ENCODE measurements at places on chromosomes 2 and 18.
A peak's percentile ranks its signal among the peaks of the same experiment; 100 is the strongest.

- no peak for DNase-seq
These were observed 104.2 kb upstream of the MAP4K3 start for GRCh38 chr2:39541011-39541930.

GRCh38 chr2:174881678-174882077 is 117.4 kb upstream of the CHRNA1 start:
- no peak for DNase-seq

DNA sequence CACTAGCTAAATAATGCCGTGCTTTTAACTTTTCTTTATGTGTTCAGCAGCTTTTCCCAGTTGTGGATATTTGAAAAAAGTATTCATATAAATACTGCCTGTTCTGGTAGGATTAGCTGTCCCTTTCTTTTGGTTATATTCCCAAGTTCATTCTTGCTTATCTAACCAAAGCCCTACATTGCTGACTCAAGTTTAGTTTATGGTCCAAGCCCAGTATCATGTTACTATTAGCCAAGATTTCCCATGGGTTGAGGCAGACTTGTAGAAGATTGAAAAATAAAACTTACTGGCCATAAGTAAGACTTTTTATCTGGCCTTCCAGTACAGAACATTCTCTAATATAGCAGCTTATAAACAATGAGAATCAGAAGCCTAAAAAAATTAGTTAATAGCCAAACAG is 49.7 kb upstream of the NFE2L2 start:
- DNase-seq, result no peak

- DNase-seq, result no peak
These were observed 123.5 kb downstream of the ATAD2B start for GRCh38 chr2:23803264-23803964.

DNA sequence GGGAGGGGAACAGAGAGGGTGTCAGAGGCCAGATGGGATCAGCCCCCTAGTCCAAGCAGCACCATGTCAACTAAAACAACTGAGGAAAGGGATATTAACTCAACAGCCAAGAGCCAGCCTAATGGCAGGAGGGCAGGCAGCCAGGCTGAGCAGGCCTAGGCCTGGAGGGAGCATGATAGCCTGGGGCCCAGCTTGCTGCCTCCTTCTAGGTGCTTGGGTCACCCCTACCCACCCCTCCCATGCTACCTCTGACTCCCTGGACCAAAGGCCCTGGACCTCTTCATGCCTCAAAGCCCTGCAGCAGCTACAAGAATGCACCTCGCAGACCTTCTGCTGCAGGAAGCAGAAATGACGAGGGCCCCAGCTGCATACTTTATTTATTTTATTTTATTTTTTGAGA is 22.1 kb upstream of the TNS1 start:
- DNase-seq, result no peak

- DNase-seq, result no peak
These were observed 1.3 kb downstream of the ATP9B start for GRCh38 chr18:79070486-79070885.

- no peak for DNase-seq
These were observed 221.6 kb downstream of the RAD51AP2 start for GRCh38 chr2:17296686-17297085.

DNA sequence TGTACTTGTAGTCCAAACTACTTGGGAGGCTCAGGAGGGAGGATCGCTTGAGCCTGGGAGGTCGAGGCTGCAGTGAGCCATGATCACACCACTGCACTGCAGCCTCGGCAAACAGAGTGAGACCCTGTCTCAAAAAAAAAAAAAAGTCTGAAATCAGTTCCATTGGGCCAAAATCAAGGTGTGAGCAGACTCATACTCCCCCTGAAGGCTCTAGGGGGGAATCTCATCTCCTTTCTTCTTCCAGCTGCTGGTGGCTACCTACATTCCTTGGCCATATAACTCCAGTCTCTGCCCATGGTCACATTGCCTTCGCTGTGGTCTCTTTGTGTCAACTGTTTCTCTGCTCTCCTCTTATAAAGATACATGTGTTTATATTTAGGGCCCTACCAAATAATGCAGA is 234.0 kb downstream of the LRRTM1 start:
- no peak for DNase-seq

DNA sequence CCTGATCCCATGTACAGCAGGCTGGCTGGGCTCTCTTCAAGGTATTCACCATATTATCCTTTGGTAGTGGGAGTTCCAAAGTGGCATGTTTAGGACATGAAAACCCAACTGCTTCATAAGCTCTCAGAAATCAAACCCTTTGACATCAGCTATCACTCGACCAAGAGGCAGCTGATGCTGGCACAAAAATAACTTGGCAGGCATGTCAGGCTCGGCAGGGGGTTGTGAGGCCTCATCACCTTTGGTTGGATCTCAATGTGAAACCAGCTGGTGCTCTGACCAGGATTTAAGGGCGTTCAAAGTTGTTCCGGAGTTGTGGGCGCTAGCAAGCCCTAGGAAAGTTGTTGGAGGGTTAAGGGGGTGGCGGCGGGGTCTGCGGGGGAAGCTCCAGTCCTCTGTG is 171.9 kb downstream of the FHOD3 start:
- no peak for DNase-seq

GRCh38 chr2:56012221-56012765 is 88.7 kb upstream of the EFEMP1 start:
- DNase-seq, result no peak

GRCh38 chr2:199461711-199462346 is 4.1 kb upstream of the SATB2 start:
- DNase-seq, result no peak

DNA sequence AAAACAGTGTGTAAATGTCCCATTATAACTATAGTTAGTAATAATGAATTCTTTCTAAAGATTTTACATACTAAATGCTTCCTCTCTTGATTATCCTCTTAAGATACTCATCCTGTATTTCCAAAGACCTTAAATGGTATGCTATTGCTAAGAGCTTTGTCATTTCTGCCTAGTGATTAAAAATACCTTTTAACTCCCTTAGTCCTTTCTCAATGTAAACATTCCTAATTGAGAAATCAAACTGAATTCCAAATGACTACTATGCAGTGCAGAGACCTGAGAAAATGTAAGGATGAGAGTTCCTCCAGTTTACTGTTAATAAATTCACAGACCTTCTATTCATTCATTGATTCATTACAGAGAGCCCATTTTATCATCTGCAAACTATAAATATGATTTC is 86.9 kb downstream of the SOS1 start:
- no peak for DNase-seq

GRCh38 chr2:234278556-234279255 is 218.2 kb downstream of the ARL4C start:
- no peak for DNase-seq

- no peak for DNase-seq
These were observed 12.4 kb upstream of the CCDC88A start for GRCh38 chr2:55431982-55432627.

GRCh38 chr2:44840503-44840850 is 101.0 kb upstream of the SIX3 start:
- no peak for DNase-seq

GRCh38 chr18:59646963-59647307 is 50.3 kb downstream of the CCBE1 start:
- no peak for DNase-seq

DNA sequence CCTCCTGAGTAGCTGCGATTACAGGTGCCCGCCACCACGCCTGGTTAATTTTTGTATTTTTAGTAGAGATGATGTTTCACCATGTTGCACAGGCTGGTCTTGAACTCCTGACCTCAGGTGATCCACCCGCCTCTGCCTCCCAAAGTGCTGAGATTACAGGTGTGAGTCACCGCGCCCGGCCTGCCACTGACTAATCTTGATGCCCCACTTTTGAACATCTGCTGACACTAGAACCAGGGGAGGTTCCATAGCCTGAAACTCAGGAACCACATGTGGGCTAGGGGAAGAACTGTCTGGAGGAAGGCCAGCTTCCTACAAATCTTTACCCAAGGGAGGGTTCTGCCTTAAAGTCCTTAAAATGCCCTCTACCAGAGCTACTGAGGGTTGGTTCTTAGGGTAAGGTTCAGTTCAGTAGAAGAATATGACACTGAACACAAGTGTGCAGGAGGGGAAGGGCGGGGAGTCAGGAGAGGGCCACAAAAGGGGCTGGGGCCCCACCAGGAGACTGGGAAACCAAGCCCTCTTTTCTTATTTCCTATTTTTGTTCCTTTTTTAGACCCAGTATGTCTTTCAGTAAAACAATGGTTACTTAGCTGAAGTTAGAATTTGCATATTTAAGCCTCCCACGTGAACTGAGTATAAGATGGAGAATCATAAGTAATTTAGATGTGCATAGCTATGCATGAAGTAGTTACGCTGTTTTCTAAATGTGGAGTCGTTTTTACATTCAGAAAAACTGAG is 6.3 kb upstream of the RAB31 start:
- DNase-seq, result no peak

GRCh38 chr2:42949125-42949524 is 156.7 kb upstream of the HAAO start:
- DNase-seq, result no peak

GRCh38 chr2:105486762-105487141 is 87.9 kb upstream of the FHL2 start:
- DNase-seq, result no peak

GRCh38 chr2:170996316-170996715 is 67.3 kb downstream of the GORASP2 start:
- no peak for DNase-seq

DNA sequence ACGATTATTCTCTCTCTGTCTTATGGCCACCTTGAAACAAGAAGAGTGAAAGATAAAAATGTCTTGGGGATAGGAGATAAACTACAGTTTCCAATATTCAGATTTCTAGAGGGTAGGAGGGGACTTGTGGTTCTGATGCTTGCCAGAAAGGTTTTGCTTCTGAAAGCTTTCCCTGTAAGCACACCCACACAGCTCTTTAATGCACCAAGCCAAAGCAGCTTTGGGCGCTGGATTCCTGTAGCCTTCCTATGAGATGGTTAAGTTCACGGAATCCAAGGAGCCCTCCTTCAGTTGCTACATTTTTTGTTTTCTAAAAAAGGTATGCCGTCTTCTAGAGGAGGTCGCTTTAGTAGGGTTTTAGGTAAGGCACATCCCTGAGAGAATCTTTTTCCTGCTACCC is 4.9 kb downstream of the LRRTM1 start:
- DNase-seq, result no peak

GRCh38 chr18:62324917-62325805 is at the start of gene TNFRSF11A:
TNFRSF11A (plus strand) TSS chr18:62325310; CDS start chr18:62325353, 43 bp downstream.
- DNase-seq, result peak; percentile 68

GRCh38 chr2:47849368-47849767 is 56.9 kb downstream of the FBXO11 start:
- DNase-seq, result no peak
